Stimulated activated CD8-positive, alpha-beta memory T cell treated with anti-CD3 and anti-CD28 coated beads, Interleukin-15, amount 100 ng/mL, for 4 hours (primary cell): ENCODE measurements at places on chromosomes 5 and 9.

DNA sequence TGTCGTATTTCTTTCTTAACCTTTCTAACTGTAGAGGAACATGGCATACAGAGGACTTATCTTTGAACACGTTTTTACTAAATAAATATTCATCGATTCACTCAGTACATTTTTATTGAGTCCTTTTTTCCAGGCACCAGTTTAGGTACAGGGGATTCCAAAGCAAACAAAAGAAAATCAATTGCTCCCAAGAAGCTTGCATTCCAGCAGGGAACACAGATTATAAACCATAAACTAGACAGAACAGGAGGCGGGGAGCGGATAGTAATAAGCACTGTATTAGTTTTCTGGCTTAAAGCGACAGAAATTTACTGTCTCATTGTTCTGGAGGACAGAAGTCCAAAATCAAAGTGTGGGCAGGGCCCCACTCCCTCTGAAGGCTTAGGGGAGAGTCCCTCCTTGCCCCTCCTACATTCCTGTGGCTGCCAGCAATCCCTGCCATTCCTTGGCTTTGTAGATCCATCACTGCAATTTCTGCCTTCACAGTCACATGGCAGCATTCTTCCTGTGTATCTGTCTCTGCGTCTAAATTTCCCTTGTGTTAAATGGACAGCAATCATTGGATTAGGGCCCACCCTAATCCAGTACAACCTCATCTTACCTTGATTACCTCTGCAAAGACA is 115.5 kb downstream of the COL23A1 start:
- no peak for DNase-seq

- DNase-seq, result no peak
Observed at GRCh38 chr9:130746434-130747212, 53.0 kb downstream of the EXOSC2 start.

GRCh38 chr5:123486951-123487655 is 24.9 kb upstream of the CSNK1G3 start:
- DNase-seq, result no peak

GRCh38 chr5:54799645-54800044 is 185.7 kb downstream of the ESM1 start:
- DNase-seq, result no peak

DNA sequence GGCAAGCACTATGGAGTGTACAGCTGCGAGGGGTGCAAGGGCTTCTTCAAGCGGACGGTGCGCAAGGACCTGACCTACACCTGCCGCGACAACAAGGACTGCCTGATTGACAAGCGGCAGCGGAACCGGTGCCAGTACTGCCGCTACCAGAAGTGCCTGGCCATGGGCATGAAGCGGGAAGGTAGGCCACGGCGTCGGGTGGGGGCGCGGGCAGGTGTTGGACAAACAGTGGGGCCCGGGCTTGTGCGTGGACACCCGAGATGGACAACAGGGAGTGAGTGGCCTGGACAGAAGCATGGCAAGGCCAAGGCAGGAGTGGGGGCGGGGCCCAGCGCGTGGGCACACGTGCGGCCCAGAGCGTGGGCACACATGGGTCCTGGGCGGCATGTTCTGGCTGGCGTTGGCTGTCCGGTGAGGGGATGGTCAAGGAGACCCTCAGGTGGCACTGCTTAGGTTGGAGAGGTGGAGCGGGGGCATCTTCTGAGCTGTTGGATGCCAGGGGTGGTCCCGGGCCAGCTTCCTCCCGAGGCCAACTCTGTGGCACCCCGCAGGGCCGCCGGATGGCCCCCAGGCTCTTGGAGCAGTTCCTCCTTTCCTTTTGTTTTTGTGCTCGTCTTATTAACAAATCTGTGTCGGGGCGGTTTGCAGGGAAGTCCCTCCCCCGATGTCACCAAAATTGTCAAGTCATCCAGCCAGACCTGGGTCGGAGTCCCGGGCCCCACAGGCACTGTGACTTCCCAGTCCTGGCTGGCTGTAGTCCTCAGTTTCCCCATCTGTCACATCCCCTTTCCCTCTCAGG is 82.9 kb downstream of the RXRA start:
- no peak for DNase-seq
